ENCODE measurements at places on chromosomes 1 and 21.

GRCh38 chr1:29501227-29501976 lies 265.1 kb downstream of the PTPRU start:
- no peak for DNase-seq

GRCh38 chr1:118116401-118116800 lies 68.6 kb downstream of the SPAG17 start:
- no peak for DNase-seq

DNA sequence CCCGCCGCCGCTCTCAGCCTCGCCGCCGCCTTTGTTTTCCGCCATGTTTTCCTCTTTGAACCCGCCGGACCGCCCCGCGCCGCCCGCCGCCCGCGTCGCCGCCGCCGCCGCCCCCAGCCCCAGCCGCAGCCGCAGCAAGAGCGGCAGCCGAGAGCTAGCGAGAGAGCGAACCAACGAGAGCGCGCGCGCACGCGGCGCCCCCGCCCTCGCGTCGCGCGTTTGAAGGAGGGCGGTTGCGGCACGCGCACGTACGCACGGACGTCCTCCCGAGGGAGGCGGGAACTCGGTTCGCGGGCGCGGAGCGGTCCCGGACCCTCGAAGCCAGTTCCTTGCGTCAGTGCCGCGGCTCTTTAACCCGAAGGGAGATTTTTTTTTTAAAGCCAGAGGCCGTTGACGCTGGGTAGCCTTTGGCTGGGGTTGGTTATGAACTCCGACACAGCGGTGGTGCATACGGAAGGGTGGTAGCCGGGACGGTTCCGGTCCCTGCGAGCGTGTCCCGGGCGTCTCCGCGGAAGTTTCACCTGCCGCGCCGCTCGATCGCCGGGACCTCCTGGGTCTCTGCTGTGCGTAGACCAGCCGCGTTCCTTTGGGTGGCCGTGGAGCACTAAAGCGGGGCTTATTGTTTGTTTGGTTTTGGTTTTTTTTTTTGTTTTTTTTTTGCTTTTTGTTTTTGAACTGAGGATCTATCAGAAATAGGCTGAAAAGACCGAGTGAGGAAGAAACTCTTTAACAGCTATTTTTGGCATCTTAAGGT lies at the start of gene TRIM33:
TSS of gene TRIM33 (minus strand) at position 172 of the 754 bp plus-strand sequence. CDS start at position 45, 127 bp downstream.
- peak; percentile 62 for DNase-seq

GRCh38 chr1:167746013-167746672 lies 24.4 kb downstream of the MPZL1 start:
- DNase-seq, result no peak

- no peak for DNase-seq
These were observed 104.0 kb upstream of the PPM1J start for GRCh38 chr1:112818990-112819689.

DNA sequence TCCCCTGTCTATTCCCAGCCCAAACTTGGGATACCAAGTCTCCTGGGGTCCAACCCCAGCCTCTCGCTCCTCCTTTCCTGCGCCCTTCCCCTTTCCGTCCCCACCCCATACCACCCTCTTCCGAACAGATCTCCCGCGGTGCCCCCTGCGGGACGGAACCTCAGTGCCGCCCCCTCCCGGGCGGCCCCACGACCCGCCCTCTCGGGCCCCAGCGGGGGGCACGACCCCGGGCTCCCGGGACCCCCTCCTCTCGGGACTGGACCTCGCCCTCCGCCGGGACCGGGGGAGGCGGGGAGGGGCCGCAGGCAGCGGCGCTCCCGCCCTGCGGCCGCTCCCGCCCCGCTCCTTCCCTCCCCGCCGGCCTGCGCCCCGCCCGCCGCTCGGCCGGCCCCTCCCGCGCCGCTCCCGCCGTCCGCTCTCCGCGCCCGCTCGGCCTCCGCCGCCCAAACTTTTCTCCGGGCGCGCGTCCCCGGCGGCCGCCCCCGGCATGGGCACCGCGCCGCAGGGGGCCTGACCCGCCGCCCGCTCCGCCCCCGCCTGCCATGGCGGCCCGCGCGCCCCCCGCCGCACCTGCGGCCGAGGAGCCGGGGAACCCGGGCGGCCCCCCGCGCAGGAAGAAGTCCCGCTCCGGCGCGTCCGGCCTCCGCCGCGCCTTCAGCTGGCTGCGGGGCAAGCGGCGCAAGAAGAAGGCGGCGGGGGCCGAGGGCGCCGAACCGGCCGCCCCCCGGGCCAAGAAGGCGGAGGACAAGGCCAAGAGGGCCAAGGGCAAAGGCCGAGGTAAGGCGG lies 39.0 kb upstream of the SYNC start:
- DNase-seq, result no peak

DNA sequence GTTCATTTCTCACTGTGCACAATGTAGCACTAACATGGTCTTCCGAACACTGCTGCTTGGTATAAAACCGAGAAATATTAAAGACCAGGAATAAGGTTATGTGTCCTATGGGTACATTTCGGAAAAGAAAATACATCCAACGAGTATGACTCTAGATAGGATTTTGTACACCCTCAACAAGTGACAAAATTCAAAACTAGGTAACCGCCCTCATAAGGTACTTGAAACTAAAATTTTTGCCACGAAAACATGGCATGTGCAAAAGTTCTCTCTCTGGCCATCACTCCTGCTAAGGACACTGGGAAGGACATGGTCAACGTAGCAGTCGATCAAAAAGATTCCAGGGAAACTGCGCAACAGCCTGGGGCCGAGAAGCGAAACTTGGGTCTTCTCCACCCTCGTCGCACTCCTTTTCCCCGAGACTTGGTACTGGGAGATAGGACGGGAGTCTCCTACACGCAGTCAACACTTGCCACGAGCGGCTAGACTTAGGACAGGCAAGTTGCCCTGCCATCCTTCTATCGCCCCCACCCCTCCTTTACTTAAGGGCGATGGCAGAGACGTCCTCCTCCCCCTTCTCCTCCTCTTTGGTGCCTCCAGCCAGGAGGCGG lies 338 bp upstream of the TOR1AIP1 start:
- no peak for DNase-seq

GRCh38 chr21:33684923-33685560 lies 42.7 kb downstream of the ITSN1 start:
- DNase-seq, result no peak

GRCh38 chr1:160637821-160638539 lies 8.9 kb downstream of the SLAMF1 start:
- DNase-seq, result no peak

GRCh38 chr1:165225650-165226049 lies 130.9 kb downstream of the LMX1A start:
- DNase-seq, result no peak

DNA sequence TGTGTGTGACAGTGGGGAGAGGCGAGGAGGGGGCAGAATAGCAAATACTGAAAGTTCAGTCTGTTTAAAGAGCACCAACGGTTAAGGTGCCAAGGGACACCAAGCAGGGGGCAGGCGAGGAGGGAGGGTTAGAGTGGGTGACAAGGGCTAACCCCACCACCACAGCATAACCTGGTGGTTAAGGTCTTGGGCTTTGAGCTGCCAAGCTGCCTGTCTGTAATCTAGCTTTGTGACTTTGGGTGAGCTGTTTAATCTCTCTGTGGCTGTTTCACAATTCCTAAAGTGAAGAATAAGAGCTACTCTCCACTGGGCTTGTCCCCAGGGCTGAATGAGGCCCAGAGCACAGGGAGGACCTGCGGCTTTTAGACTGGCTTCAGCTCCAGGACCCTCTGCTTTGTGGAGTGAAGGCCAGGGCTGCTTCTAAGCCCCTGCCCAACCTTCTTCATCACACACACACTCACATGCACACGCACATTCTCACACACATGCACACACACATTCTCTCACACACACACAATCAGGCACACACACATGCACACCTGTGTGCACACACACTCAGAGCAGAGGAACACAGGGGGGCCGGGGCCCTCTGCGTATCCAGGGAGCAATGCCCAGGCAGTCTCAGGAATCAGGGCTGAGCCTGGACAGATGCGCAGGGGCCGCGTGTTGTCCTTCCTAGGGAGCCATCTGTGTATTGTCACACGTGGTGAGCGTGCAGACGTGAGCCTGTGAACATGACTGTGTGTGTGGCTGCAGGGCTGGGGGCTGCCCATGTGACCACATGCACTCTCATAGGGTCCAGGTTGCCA lies 101.6 kb upstream of the TARDBP start:
- DNase-seq, result no peak

DNA sequence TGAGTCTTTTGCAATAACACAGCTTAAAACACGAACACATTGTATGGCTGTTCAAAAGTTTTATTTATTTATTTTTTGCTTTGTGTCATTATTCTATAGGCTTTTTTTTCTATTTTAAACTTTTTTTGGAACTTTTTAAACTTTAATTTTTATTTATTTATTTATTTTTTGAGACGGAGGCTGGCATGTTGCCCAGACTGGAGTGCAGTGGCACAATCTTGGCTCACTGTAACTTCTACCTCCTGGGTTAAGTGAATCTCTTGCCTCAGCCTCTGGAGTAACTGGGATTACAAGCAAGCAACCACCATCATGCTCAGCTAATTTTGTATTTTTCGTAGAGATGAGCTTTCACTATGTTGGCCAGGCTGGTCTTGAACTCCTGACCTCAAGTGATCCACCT lies 88.3 kb upstream of the GADD45A start:
- no peak for DNase-seq

- no peak for DNase-seq
These were observed 518.8 kb downstream of the ADGRL2 start for GRCh38 chr1:82319546-82319945.

- DNase-seq, result no peak
These were observed 35.9 kb upstream of the RASAL2 start for GRCh38 chr1:178057912-178058534.

GRCh38 chr1:78267513-78268218 lies 221.9 kb downstream of the GIPC2 start:
- DNase-seq, result no peak

DNA sequence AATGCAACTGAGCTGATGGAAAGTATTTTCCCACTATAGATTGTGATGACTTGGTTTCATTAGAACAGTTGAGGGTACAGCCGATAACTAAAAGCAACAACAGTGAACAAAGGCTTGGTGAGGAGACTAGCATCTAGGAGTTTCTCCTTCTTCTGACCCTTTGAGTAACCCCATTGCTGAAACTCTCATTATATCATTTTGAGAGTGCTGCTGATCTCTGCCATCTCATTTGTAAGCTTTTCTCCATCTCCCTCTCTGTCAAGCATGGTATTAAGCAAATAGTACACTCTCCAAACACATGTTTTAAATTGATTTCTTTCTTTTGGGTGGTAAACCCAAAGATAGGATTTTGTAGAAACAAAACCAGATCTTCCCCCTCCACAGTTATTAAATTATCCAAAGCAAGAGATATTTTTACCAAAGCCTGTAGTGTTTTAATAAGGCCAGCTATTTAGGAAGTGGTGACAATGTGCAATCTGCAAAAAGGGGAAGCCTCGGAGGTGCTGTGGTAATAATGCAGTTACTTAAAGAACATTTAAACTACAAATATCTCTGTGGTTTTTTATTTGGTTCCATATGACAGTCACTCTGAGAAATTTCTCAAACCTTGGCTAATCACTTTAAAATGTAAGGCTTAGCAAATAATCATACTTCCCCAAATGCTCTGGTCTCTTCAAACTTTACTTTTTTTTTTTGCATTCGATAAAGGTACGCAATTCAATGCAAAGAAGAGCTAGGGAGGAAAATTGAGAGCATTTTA lies 287.5 kb downstream of the HLX start:
- DNase-seq, result no peak

GRCh38 chr1:4171480-4172450 lies 271.7 kb upstream of the C1orf174 start:
- DNase-seq, result no peak

DNA sequence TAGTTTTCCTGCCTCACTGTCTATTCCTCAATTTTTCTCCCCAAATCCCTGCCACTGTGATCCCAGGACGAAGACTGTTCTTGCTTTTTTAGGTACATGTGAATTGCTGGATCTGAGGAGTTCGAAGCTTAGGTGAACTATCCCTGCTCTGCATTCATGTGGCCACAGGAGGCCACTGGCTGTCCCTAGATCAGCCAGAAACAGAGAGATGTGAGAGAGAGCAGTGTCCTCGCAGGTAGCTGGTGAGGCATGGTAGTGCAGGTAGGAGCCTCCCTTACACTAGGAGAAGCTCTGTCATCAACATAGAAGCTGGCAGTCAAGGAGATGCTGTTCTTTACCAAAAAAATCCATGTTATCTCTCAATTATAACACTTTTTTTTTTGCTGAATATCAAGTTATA lies 71.5 kb downstream of the USP24 start:
- DNase-seq, result no peak

DNA sequence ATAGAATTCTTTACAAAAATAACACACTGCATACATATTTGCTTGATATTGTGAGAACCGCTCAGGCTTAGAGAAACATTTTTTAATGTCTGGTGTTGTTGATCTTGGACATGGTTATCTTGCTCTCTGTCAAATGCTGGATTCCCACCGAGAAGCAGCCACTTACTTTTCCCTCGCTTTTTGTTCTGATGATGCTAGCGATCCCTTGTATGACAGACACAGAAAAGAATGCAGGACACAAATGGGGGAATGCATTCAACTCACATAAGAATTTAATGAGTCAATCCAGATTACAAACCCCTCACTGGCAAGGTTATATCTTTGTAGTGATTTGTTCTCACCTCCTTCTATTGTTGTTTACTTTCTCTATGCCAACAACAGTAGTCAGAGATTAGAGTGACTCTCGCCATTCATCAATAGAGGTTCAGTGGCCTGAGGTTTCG lies 76.8 kb upstream of the AKT3 start:
- no peak for DNase-seq

- DNase-seq, result no peak
These were observed 44.1 kb upstream of the BARHL2 start for GRCh38 chr1:90761156-90761555.

DNA sequence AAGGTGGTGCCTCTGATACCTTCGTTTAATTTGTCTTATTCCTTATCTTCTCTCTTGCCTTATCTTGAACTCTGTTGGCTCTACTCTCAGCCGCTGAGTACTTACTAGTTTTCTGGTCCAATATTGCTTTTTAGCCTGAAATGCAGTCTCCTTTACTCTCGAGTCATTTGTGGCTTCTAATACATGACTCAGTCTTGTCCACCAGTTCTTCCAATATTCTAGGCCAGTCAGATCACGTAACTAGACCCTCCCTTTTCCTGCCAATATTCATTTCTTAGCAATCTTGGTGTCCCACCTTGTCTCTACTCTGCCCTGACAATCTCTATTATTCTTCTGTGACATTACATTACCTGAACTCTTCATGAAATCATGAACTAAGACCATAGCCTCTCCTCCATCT lies 555.8 kb downstream of the DPYD start:
- no peak for DNase-seq

- no peak for DNase-seq
These were observed 13.2 kb downstream of the LAX1 start for GRCh38 chr1:203778146-203778545.

Measured in esophagus squamous epithelium (tissue), 5 donors.